ENCODE measurements at places on chromosomes 7 and 10.

DNA sequence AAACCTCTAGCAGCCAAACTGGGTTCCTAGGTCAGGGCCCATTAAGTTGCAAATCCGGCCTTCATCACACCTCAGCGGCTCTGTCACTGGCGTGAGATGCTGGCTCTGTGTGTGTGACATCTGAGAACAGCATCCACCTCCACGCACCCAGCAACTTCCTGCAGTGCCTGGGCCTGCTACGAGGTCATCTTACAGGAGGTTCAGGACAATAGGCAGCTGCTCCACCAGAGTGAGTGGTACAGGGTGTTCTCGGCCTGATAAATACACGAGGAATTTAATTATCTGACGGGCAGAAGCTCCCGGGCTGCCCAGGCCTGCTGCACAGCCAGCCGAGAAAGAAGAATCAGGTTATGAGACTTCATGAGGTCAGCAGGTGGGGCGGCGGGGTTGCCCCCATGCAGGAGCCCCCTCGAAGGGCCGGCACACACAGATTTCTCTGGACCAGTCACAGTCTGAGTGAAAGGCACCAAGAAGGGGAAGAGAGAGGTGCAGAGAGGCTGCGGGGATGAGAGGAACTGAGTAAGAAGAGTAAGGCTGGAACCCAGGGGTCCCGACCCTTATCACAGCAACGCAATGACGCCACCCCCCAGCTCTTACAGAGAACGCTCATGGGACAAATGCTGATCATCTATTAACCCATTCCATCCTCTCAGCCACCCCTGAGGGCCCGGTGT lies 49.3 kb downstream of the CALML3 start:
- no peak for DNase-seq

DNA sequence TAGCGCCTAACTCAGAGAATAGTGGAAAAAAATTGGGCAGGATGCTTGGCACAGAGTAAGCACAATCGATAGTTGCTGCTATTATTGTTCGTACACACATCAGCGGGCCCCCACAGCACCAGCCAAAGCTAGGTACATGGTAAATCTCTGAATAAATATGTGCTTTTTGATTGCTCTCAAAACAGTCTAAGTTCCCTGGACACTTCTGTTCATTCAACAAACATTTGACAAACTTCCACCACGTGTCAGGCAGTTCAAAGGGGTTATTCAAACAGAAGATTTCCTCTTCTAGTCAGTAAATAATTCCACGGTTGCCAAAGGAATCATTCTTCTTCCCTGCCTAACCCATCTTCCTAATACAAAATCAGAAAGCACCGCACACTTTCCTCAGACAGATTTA lies 150.8 kb downstream of the DGKI start:
- DNase-seq: no peak

DNA sequence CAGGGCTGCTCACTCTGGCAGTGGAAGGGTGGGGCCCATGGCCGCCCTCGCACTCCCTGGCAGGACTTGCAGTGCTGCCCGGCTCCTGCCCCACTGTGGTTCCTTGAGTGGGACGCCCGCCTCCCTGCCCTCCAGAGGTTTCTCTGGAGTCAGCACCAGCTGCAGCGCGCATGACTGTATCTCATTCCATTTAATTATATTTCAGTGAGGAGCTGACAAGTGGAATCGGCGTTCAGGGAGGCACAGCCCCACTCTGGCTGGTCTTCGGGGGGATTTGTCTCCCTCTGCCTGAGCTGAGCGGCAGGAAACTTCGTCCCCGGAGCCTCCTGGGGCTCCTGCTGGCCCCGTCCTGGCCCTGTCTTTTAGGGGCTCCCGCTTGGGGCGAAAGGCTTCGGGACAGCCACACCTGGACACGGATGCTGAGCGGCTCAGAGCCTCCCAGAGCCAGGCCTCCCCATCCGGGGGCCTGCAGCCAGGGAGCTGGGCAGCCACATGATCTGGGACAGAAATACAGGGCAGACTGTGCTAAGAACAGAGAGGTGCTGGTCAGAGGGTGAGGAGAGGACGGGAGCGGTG lies 75.3 kb upstream of the NKX6-2 start:
- DNase-seq: no peak

DNA sequence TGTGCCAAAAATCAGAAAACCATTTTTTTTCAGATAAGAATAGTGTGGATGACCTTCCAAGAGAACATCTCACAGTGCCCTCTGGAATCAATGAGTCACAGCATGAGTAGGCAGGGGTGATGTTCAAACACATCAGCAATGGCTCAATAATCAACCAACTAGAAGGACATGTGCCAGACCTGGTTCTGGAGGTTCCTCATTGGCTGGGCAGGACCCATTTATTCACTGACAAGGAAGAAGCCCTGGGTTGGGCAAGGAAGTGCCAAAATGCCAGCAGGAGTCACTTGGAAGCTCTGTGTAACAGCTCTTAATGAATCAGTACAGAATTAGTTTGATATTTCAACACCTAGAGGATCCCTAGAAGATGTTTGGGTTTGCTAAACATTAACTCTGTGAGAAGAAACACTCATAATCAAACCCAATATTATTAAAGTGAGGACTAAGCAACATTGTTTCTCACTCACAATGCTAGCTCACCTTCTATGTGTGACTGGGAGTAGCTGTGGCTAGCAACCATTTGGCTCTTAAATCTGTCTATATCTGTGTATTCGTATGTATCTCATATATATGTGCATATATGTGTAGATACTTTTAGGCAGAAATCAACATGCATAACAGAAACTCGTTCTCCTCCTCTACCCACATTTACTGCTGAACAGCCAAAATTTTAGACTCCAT lies 72.3 kb upstream of the APBB1IP start:
- DNase-seq: no peak

DNA sequence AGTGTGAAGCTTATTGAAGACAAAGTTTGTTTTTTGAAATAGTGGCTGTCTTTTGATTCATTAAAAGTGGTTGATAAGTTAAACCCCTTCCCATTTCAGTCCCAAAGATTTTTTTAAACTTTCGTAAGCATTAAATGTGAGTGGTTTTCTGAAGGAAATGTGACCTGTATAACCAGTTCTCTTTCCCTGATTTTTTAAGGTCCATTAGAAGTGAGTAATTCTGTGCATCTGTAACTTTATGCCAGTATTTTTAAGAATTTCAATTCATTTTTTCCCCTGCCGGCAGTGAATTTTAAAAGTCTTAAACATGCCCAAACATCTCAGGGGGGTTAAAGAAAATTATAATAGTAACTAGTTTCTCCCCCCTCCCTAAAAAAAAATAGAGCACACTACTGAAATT lies 254.6 kb upstream of the SP8 start:
- no peak for DNase-seq

- DNase-seq: no peak
Measured at GRCh38 chr10:16853201-16853600, 36.0 kb upstream of the RSU1 start.

Measured in ascending aorta (tissue), 2 donors.